CD8-positive, alpha-beta memory T cell (primary cell): ENCODE measurements at places on chromosomes 4 and X.

DNA sequence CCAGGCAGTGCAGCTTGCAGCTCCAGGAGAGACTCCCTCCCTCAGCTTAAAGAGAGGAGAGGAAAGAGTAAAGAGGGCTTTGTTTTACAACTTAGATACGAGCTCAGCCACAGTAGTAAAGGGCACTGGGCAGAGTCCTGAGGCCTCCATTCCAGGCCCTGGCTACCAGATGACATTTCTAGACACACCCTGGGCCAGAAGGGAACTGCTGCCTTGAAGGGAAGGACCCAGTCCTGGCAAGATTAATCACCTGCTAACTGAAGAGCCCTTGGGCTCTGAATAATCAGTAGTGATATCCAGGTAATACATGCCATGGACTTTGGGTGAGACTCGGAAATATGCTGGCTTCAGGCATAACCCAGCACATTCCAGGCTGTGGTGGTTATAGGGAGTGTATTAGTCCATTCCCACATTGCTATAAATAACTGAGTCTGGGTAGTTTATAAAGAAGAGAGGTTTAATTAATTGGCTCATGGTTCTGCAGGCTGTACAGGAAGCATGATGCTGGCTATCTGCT lies 15.3 kb upstream of the SLC16A2 start:
- DNase-seq = no peak

DNA sequence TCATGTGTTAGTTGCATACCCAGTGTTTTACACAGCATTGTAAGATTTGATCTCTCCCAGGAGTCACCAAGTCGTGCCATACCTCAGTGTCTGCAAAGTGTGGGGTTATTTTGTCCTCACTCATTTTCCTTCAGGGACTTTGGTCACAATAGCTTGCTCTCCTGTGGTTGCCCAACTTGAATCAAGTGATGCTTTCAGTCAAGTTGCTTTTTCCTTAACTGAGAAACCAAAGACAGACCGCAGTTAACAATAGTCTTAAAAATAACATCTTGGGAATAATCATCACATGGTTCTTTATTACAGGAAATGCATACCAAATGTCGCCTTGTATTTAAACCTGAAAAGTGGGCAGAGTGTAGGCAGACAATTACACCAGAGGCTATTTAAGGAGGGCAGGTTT lies 44.5 kb upstream of the NDP start:
- DNase-seq = no peak

- no peak for DNase-seq
Measured at GRCh38 chr4:6121941-6122340, 78.4 kb downstream of the JAKMIP1 start.

DNA sequence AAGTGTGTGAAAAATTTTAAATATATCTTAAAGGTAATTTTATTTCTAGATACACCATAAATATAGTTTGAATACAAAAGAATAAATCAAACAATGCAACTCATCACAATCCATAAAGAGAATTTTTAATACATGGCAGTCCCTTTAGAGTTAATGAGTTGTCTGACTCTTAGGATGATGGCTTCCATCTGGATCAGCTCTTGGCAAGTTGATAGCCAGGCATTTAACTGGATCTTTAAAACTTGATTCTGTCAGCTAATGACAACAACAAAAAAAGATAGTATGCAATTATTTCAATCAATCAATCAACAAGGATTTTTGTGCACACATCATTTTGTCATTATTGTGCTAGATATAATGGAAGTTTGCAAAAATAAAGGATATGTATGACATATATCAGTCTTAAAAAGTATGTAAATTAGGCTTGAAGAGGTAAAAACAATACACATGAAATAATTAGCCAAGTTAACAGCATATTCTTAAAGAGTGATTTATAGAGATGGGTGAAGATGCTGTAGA lies 174.9 kb upstream of the PCDH18 start:
- no peak for DNase-seq

GRCh38 chr4:5877392-5877791 lies 15.5 kb downstream of the CRMP1 start:
- no peak for DNase-seq

GRCh38 chr4:55077577-55077976 lies 47.8 kb downstream of the KDR start:
- DNase-seq = no peak

- DNase-seq = no peak
Measured at GRCh38 chr4:75142850-75143249, 209.9 kb downstream of the PARM1 start.

- no peak for DNase-seq
Measured at GRCh38 chr4:112702892-112703291, 65.9 kb downstream of the LARP7 start.

DNA sequence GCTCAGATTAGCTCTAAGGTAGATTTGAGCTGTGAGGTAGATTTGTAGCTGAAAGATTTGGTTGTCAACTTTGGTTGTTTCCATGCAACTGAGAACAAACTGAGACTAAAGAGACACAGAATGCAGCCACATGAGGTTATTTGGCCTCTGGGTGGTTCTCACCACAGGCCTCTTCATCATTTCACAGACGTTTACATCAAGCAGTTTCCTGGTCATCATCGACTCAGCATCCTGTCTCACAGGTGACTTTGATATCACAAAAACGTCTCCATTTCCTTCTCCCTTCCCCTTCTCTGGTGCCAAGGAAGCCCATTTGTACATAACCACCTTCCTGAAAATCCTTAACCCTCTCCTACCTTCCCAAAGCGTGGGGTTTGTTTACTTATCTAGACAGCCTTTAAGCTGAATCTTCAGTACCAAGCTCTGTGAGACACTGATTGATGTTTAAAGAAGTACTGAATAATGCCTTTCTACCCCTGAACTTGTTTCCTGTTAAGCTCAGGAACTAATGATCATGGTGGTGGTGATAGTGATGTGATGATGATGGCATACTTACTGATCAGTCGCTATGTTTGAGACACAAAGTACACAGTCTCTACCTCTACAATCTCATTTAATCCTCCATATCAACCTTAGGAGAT lies 81.9 kb downstream of the FAM114A1 start:
- DNase-seq = peak; percentile 3

DNA sequence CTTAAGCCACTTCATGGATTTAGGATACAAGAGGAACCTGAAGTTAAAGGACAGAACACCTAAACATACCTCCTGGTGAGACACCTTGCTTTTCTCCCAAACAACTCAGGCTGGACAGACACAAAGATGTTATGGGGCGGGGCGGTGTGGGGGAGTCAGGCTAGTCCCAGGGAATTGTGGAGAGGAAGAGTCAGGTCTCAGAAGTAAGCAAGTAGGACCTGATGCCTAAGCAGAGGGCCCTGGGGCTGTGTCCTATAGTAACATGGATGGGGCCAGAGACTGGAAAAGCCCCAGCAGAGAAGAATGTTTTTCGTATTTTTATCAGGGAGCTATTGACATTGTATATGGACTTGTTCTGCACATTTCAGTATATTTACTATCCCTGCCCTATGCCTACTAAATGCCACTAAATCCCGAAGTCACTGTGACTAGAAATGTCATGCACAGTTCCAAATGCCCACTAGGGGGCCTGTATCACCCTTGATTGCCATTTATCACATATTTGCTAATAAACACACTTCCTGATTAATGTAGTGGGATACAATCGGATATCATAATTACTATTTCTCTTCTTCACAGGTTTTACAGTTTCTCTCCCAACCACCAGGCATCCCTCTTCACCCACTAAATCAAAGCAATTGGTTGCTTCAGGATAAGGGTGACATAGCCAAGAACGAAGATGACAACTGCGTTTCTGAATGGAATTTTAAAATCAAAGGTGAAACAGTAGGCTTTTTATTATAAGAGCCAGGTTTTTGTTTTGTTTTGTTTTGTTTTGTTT lies 23.8 kb upstream of the ARHGAP10 start:
- DNase-seq = peak; percentile 51

DNA sequence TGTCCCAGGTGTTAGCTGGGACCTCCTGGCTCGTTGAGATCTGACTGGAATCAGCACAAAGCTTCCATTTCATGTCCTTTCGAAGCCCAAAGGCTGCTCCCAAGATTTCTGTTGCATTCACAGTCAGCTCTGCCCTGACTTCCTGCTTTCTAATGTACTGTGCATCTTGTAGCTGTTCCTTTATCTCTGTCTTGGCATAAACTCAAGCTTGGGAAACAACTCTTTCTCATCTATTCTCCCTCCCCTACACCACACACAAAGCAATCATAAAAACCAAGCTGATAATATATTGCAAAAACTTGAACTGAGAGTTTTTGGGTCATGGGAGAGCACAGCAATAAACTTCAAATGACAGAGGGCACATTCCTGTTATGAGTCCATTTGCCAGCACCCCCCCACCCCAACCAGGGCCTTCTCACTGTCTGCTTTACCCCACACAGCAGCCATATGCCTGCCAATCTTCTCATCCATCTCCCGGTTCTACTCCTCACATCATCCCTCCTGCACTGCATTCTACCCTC lies 76.3 kb downstream of the SYNPO2 start:
- DNase-seq = no peak

DNA sequence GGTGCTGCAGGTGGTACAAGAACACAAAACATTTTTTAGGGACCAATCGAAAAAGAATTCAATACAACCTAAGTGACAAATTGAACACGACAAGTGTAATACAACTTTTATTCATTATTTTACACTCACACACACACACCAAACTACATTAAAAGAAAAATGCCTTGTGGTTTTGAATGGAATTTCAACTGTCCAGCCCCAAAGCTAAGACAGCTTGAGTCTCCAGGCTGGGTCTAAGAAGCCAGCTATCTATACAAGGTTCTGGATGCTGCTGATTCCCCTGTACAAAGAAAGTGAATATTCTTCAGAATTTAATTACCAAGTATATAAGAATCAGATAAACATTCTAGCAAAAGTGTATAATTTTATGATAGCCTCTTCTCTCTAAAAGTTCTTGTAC lies 118.2 kb downstream of the PPP3CA start:
- no peak for DNase-seq

DNA sequence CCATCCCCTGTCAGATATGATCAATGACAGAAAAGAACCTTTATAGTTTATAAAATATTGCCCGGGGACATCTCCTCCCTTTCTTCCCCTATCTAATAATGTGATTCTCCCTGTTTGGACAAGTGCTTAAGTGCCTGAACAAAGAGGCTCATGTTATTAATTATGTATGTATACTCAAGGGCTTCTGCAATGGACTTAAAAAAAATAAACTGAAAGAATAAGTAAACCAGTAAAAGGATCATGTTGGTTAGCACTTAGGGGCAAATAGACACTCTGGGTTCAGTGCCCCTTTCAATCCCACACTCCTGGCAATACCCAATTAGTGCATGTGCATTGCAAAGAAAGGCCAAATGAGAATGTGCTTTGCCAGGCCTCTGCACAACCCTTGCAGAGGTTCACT lies 30.7 kb upstream of the RPS6KA6 start:
- no peak for DNase-seq

- DNase-seq = no peak
Measured at GRCh38 chr4:12701384-12701783, 782.8 kb downstream of the RAB28 start.

- no peak for DNase-seq
Measured at GRCh38 chr4:172982151-172982590, 186.4 kb upstream of the GALNT7 start.

DNA sequence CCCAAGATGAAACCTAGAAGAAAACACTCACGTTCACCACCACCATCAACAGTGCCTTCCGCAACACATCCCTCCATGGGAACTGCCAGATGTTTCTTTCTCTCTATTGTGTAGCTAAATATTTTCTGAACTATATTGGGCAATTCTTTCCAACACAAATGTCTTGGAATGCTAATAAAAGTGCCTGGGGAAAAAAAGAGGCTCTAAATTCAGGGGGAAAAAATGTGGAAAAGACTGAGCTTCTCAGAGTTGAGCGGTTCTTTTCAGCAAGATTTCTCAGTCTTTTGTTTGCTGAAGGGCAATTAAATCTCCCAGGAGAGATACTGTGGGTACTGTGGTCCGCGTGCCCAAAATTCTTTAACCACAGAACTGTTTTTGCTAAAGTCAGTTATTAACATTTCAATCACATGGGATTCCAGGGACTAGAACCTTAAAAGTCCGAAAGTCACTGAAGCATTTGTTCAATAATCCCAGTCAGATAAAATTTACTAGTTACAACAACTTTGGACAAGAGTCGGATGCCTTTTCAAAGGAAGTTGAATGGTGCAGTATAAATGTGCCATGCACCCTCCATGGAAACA lies 51.9 kb upstream of the DHRSX start:
- DNase-seq = no peak

GRCh38 chrX:27746516-27746915 lies 61.3 kb upstream of the MAGEB10 start:
- DNase-seq = no peak

DNA sequence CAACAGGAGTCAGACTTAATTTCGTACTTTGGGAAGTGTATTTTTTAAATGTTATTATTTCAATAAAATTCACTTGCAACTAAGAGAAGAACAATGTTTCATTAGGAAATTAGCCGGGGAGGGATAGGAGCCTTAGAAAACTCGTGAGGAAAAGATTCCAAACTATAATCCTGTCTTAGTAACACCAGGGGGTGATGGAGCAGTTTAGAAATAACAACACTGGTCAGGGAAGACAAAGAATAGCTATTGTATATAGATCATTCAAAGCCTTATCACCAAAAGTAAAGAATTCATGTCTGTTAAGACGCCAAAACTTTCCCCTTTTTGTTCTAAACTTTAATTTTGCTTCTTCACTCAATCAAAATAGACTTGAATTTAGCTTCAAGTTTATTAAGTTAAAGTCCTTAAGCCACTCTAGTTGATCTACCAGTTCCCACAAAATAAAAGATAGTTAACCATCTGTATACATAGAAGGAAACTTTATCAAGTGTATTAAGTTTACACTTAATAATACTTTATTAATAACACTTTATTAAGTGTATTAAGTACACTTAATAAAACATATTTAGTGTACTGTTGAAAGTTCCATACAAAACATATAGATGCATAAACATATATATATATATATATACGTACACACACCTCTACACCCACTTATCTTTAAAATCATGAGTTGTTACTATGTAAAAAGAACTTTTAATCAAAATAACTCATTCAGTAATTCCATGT lies 60.5 kb downstream of the ARAP2 start:
- DNase-seq = no peak

DNA sequence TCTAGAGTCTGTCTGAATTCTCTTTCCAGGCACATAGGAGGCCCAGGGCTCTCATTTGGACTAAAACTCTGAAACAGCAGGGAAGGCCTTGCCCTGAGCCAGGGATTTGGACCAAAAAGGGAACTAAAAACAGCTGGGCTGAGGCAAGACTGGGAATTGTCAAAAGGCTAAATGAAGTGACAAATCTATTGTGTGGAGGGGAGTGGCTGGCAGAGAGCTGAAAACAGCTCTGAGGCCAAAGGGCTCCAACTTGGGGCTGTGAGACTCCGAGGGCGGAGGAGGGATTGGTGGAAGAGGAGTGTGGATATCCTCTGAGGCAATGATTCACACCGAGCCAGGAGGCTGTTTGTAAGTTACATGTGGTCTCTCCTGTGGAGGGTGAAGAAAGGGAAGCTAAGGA lies 63.2 kb downstream of the PHEX start:
- no peak for DNase-seq
